ENCODE measurements at places on chromosomes 11 and 22. TPM values are rescaled to one million over a fixed set of nuclear protein-coding genes. Genes with fewer than 3 reads are reported as not detected.

DNA sequence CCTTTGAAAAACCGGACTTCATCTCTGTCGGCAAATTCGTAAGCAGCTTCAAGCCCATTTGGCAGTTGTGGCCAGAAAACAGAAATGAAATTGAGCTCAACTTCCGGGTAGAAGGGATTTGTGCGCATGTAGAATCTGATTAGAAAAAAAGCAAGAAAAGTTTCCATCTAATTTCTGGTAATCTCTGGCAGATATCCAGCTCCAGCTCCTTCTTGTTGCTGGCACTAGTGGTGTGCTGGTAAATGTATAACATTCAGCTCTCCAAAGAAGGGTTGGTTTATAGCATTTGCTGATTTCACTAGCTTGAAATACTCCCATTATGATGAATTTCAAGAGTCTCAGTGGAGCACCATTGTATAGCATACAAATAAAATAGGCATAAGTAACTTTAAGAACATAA lies 5.4 kb downstream of the MMP1 start:
- H3K36me3 ChIP-seq: peaks cover 10% of the 10 kb centered on the region
- H3K27ac ChIP-seq: no peak overlapping the region
- DNase-seq: no peak
- H3K4me3 ChIP-seq: no peak overlapping the region

DNA sequence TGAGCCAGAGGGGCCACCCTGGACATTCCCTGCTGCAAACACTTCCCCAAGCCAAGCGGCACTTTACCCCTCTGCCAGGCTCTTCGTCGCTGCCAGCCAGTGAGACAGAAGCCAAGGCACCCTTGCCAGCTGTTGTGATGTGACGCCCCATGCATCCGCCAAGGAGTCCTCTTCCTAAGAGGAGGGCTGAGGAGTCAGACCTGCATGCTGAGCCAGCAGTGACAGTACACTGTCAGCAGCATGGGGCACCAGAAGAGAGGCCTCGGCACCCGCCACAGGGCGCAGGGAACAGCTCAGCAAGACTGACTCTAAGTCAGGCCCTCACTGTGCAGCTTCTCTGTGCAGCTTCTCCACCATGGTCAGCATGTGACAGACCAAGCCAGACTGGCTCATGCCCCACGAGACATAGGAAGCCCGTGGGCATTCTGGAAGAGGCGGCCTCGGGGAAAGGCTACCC lies 26.4 kb downstream of the VPS37C start:
- no peak overlapping the region for H3K4me3 ChIP-seq
- peaks cover 1% of the 10 kb centered on the region for H3K27me3 ChIP-seq
- H3K27ac ChIP-seq: no peak overlapping the region
- DNase-seq: no peak
- peaks cover 14% of the 10 kb centered on the region for H3K36me3 ChIP-seq
- peaks cover 22% of the 10 kb centered on the region for H3K4me1 ChIP-seq

- no peaks in the 10 kb centered on the region for H3K36me3 ChIP-seq
- H3K4me3 ChIP-seq: no peak overlapping the region
- no peak overlapping the region for H3K27ac ChIP-seq
- H3K4me1 ChIP-seq: no peaks in the 10 kb centered on the region
These were observed 171.7 kb upstream of the NCAM1 start for GRCh38 chr11:112789481-112789880.

DNA sequence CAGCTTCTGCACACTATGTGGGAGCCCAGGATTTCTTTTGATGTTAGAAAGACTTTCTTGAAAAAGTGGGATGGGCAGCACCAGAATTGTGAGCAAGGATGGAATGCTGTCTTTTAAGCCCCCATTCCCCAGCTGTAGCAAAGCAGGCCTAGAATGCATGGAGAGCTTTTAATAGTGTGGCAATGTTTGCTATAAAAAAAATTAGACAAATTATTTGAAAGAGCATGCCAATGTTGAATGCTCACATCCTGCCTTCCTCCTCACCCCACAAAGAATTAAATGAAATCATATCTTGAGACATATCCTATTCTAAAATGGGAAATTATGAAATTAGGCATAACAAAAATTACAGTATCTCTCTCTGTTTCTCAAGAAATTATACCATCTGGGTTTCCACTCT lies 154.7 kb downstream of the C11orf91 start:
- H3K27me3 ChIP-seq: no peaks in the 10 kb centered on the region
- peaks cover 68% of the 10 kb centered on the region for H3K4me1 ChIP-seq
- peak overlapping the region; percentile 56 for H3K27ac ChIP-seq
- peak overlapping the region; percentile 18 for H3K4me3 ChIP-seq
- DNase-seq: no peak

DNA sequence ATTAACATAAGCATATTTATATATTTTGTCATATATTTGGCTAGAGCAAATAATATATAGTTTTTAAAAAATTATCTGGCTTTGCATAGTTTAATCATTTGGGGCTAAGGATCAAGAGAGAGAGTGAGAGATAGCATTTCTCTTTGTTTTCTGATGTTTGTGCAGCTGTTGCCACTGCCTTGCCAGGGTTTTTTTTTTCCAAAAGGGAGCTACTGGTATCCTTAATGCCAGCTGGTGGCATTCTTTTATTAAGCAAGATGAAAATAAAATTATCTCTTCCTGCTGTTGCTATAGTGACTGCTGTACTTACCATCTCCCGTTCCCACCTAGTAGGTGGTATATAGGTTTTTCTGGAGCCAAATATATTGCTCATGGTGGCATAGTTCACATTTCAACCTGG lies 793.3 kb upstream of the ARHGAP42 start:
- no peak overlapping the region for H3K4me3 ChIP-seq
- no peaks in the 10 kb centered on the region for H3K36me3 ChIP-seq
- H3K27me3 ChIP-seq: no peaks in the 10 kb centered on the region
- H3K4me1 ChIP-seq: no peaks in the 10 kb centered on the region

- H3K4me1 ChIP-seq: no peaks in the 10 kb centered on the region
- H3K27me3 ChIP-seq: peaks cover 52% of the 10 kb centered on the region
- H3K27ac ChIP-seq: no peak overlapping the region
- DNase-seq: no peak
These were observed 87.4 kb upstream of the CLDN5 start for GRCh38 chr22:19611590-19611989.

DNA sequence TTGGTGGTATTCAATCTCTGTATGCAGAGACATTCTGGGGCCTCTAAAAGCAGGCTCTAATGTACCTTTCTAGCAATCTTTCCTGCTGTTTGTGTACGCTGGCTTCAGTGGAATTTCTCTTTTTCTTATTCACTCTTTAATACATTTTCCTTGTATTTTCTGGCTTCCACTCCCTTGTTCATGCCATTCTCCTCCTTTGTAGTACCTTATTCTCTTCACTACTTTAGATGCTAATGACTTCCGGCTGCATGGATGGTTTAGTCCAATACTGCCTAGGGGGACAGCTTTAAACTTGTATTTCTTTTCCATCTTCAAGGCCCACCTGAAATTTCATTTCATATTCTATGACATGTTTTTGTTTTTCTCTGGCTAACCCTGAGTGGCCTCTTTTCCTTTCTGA lies 40.2 kb downstream of the DDX10 start:
- H3K27me3 ChIP-seq: no peaks in the 10 kb centered on the region
- H3K4me3 ChIP-seq: no peak overlapping the region
- no peak overlapping the region for H3K27ac ChIP-seq
- no peak for DNase-seq

DNA sequence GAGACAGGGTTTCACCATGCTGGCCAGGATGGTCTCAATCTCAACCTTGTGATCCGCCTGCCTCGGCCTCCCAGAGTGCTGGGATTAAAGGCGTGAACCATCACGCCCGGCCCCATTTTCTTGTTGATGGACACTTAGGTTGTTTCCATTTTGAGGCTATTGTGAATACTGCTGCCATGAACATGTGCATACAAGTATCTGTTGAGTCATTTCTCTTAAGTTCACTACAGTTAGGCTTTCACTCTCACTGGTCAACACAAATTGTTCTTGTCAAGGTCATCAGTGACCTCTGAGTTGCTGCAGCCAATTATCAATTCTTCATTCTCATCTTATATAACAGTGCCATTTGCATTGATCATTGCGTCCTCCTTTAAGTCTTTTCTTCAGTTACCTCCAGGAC lies 13.0 kb upstream of the ZBTB44 start:
- no peaks in the 10 kb centered on the region for H3K4me1 ChIP-seq
- H3K27ac ChIP-seq: no peak overlapping the region
- peaks cover 9% of the 10 kb centered on the region for H3K27me3 ChIP-seq
- no peaks in the 10 kb centered on the region for H3K36me3 ChIP-seq
- H3K4me3 ChIP-seq: no peak overlapping the region

DNA sequence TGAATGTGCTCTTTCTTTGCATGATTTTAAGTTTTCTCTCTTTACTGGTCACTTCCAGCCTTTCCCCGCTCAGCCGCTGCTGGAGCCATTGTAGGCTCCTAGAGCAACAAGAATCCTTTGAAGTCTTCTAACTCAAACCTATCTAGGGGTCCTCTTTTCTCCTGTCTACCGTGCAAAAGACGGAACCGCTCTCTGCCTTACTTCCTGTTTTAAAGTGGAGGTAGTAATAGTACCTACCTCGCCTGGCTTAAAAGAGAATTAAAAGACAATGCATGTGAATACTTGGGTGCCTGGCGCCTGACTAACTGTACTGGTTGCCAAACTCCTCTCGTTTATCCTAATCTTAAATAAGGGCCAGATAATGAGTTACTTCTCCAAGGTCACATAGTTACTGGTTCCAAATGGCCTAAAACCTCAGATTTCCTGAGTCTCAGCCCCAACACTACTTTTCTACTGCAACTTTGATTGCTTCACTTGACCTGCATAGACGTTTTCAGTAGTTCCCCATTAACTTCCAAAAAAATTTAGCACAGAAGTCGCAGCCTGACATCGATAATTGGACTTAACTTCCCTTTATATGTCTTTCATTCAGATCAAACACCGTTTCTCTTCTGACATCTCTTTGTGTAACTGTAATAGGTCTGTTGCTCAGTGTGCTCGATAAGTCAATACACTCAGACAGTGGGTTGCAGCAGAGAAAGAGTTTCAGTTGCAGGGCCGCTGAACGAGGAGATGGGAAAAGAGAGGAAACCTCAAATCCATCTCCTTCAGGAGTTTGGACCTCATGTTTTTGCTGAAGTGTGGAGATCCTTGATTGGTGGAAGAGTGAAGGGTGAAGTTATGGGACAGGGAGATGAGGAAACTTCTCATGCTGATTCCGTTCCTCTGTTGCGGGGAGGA lies 891 bp downstream of the SAMM50 start:
- peaks cover 12% of the 10 kb centered on the region for H3K36me3 ChIP-seq
- peaks cover 2% of the 10 kb centered on the region for H3K27me3 ChIP-seq
- H3K4me1 ChIP-seq: peaks cover 32% of the 10 kb centered on the region
- H3K4me3 ChIP-seq: peak overlapping the region; percentile 96
- no peak for DNase-seq

DNA sequence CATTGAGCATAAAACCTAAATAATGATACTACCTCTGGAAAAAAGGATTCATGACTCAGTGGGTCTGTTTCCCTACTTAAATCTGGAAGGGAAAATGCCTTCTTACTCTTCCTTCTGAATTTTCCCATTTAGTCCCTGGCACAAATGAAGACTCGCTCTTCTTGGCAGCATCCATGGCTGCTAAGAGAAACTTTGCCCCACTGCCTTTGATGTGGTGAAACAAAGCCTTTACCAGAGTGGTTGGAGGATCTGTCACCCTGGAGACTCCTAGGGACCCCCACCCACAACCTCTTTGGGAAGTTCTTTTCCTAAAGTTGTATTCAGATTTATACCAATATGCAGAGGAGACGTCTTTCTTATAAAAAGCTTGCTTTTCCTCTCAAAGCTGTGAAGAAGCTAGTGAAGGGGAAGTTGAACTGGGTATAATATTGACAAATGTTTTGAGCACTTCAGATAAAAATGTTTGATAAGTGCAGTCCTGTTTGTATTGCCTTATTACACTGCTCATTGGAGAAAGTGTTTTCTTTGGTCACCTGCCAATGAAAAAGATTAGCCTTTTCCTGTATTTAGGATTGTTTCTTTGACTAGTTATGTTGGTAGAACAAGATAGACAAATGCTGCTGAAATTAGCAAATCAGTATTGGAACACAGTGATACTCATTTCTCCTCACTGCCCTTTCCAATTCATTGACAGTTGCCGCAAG lies 77.3 kb downstream of the ARFGAP2 start:
- peaks cover 2% of the 10 kb centered on the region for H3K27me3 ChIP-seq
- DNase-seq: no peak
- H3K4me1 ChIP-seq: peaks cover 19% of the 10 kb centered on the region
- no peak overlapping the region for H3K4me3 ChIP-seq
- H3K36me3 ChIP-seq: no peaks in the 10 kb centered on the region
- H3K27ac ChIP-seq: no peak overlapping the region

- H3K4me3 ChIP-seq: peak overlapping the region; percentile 85
- peak overlapping the region; percentile 93 for H3K27ac ChIP-seq
- DNase-seq: no peak
These were observed 1.0 kb upstream of the RELA start for GRCh38 chr11:65663639-65664200.

DNA sequence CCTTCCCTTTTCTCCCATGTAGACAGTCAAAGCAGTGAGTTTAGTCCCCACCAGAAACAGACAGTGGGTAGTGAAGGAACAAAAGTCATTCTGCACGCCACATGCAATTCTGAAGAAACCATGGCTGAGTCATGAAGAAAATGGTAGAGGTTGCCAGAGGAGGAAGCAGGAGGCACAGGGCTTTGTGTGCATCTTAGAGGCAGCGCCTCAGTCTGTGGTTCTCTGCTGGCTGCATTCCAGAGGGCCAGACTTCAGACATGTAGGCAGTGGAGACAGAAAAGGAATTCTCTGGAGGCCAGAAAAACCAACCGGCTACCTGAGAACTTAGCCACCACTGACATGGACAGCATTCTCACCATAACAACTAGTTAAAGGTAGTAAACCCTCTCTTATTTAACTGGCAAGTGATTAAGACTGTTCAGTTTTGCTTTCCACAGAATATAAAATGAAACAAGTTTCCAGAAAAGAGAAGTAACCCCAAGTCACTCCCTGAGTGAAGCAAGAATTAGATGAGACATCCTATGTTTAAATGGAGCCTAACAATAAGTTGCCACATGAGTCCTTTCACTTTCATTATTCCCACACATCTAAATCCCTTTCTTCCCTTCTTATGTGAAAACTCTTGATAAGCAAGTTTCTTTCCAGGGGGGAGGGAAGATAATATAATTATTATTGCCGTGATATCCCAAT lies 556.1 kb downstream of the SOX6 start:
- H3K36me3 ChIP-seq: no peaks in the 10 kb centered on the region
- DNase-seq: peak; percentile 36
- H3K27ac ChIP-seq: no peak overlapping the region
- H3K4me1 ChIP-seq: no peaks in the 10 kb centered on the region
- H3K4me3 ChIP-seq: no peak overlapping the region
- peaks cover 2% of the 10 kb centered on the region for H3K27me3 ChIP-seq

DNA sequence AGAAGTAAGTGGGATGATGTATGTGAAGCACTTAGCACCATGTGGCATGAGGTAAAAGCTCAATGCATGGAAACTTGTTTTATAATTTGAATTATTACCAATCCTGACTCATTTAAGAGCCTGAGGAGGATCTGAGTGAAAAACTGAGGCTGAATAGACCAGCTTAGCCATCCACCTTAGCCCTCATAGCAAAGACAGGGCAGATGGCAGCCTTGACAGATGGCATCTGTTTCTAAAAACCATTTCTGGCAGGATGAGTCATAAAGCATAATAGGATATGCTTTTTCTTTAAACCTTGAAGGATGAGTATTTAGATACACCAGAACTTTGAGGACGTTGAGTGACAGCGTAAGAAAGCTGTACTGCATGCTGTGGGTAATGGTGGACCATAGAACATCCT lies 61.0 kb upstream of the NAV2 start:
- peaks cover 8% of the 10 kb centered on the region for H3K36me3 ChIP-seq
- no peak for DNase-seq
- no peak overlapping the region for H3K4me3 ChIP-seq
- H3K4me1 ChIP-seq: peaks cover 9% of the 10 kb centered on the region
- no peak overlapping the region for H3K27ac ChIP-seq

VPREB3 gene
- total RNA-seq: not detected

CHRM4 gene
- not detected for total RNA-seq

ZNF408 gene
- 8.1 TPM for total RNA-seq

OR2AT4 gene
- total RNA-seq: not detected

CCDC87 gene
- total RNA-seq: 0.47 TPM

A4GALT gene
- 12.6 TPM for total RNA-seq

GLYAT gene
- not detected for total RNA-seq

SBF2 gene
- 25.9 TPM for total RNA-seq

Measured in HFFc6 (cell line).